Nucleus accumbens (tissue), 56 donors: ENCODE measurements at places on chromosomes 1 and 21.

DNA sequence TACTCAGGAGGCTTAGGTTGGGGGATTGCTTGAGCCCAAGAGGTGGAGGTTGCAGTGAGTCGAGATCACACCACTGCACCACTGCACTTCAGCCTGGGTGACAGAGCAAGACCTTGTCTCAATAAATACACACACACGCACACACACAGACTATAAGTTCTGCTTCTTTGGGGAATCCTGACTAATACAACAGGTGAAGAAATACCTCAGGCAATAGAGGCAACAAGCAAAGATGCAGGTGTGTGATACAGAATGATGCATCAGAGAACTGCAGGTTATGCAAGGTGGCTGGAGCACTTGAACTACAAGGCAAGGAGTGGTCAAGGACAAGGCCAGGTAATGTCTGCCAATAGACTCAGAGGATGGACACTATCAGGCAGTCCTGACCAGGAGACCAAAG, 117.6 kb upstream of the ZNF678 start:
- no peak for DNase-seq

- DNase-seq, result no peak
These were observed 12.3 kb downstream of the LAPTM5 start for GRCh38 chr1:30745156-30745833.

DNA sequence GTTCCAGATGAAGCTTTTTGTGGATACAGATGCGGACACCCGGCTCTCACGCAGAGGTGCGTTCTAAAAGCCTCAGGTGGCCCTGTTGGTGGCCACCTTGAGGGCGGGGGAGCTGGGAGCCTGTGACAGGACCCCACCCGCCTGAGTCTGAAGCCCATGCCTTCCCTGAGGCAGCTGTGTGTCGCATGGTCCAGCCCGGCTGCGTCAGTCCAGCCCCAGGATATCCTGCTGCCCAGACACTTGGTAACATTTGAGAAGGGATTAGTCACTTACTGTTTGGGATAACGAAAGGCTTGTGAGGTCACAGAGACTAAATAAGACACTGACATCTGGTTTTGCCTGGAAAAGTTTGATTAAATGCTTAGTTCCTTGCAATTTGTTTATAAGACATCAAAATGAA, 68.9 kb downstream of the UCK2 start:
- no peak for DNase-seq

- DNase-seq, result no peak
These were observed 22.8 kb downstream of the OSBPL9 start for GRCh38 chr1:51639694-51640093.

GRCh38 chr1:235906436-235906835, 39.7 kb upstream of the LYST start:
- no peak for DNase-seq

DNA sequence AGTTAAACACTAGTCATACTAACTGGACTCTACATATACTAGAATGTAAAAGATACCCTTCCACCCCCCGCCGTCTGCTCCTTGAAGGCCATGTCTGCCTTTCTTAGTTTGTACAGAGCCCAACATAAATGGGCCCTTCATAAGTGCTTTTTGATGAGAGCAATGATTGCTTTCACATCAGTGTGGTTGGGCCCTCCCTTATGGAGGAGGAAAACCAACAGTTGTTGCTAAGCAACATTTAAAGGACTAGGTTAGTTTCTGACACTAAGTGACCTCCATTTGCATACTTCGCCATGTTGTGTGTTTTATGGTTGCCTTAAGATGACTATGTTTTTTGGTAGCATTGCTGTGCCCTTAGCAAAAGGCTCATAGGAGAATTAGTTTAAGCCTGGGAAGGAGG, 182.0 kb upstream of the SGIP1 start:
- DNase-seq, result no peak

GRCh38 chr21:31299291-31300147, 44.5 kb downstream of the TIAM1 start:
- no peak for DNase-seq

DNA sequence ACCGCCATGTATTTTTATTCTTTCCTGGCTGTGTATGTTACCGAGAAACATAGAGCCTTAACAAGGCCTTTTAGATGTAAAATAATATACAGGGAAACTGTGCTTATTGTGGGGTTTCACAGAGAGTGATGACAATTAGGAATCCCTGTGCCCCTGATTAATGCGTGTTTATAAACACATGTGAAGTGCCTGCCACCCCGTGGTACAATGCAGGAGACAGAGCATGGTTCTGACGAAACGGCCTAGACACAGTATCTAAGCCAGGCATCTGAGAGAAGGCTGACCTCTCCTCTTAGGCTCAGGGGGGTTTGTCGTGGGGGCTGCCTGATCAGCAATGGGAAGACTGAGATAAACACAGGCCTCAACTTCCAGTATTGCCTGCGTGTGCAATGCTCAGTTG, 200.0 kb downstream of the AJAP1 start:
- DNase-seq, result no peak

- no peak for DNase-seq
These were observed 75.9 kb downstream of the IVNS1ABP start for GRCh38 chr1:185241127-185241526.

- DNase-seq, result no peak
These were observed 20.9 kb upstream of the RAB4A start for GRCh38 chr1:229249854-229250644.

DNA sequence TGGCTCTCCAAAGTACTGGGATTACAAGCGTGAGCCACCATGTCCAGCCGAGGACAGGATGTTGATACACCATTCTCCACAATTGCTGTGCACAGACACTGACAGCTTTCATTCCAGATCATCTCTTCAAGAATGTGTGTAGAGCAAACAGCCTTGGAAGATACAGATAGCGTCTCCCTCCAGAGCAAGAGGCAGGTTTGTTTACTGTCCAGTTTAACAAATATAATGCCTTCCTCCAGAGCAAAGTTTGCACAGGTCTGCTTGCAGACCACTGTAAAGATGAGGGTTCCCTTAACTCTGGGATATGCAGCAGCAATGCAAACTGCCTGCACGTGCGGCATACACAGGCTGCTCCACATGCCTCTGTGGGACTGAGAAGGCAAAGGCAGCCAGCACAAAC, 4.6 kb downstream of the TMPRSS3 start:
- DNase-seq, result no peak

- no peak for DNase-seq
These were observed 8.4 kb downstream of the CEPT1 start for GRCh38 chr1:111148376-111148881.

DNA sequence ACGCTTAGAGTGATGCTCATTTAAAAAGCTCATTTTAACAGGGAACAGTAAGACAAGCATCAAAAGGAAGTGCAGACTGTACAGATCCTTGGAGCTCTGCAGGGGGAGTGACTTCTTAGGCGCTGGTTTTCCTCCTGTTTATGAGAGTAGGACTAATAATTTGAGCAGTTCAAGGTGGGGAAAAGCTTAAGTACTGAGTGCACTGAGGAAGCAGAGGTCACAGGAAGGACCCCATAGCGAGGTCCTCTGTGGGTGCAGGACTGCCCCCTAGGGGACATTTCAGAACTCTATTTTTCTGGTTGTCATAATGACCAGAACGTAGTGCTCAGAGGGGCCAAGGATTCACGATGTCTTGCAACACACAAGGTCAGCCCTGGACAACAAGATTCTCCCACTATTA, 112.1 kb downstream of the HLCS start:
- DNase-seq, result peak; percentile 46

- DNase-seq, result no peak
These were observed 58.4 kb upstream of the PARP1 start for GRCh38 chr1:226466296-226466695.

DNA sequence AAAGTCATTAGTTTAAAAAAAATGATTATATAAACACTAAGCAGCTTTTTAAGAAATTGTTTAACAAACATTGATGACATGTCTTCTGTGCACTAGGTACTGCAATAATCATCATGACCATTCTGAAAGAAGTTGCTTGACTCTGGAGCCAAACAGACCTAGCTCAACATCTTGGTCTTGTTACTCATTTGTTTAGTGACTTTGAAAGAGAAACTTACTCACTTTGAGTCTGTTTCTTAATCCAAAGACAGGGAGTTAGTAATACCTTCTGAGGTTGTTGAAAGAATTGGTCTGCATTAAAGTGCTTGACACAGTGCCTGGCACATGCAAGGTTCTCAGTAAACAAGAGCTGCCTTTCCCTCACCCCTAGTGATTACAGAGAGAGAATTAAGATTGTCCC, 84.4 kb downstream of the SGIP1 start:
- no peak for DNase-seq

GRCh38 chr1:204461331-204462228, 33.0 kb downstream of the PIK3C2B start:
- no peak for DNase-seq

GRCh38 chr1:10745886-10746455, 50.5 kb downstream of the CASZ1 start:
- DNase-seq, result no peak

DNA sequence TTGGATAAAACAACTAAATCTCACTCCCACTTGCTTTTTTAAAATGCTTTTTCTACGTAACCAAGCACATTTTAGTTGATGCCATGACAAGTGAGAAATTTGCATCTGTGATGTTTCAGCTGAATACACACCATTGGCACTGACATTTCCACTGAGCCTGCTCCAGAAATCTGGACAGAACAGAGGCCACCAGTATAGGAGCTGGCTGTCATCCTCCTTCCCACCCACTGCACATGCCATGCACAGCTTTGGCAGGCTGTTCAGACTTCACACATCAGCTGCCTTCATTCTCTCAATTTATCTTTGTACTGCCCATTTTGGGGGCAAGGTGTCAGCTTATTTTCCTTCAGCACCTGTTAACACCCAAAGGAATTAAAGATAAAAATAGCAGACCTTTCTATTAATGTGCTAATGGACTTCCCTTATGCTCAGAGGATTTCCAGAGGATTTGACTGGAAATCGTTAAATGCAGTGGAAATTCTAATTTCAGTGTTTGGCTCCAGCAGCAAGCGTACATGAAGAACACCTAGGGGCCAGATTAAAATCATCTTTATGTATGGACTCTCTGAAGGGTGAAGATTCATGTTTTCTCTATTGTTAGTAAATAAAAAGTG, 12.9 kb upstream of the PODN start:
- no peak for DNase-seq

DNA sequence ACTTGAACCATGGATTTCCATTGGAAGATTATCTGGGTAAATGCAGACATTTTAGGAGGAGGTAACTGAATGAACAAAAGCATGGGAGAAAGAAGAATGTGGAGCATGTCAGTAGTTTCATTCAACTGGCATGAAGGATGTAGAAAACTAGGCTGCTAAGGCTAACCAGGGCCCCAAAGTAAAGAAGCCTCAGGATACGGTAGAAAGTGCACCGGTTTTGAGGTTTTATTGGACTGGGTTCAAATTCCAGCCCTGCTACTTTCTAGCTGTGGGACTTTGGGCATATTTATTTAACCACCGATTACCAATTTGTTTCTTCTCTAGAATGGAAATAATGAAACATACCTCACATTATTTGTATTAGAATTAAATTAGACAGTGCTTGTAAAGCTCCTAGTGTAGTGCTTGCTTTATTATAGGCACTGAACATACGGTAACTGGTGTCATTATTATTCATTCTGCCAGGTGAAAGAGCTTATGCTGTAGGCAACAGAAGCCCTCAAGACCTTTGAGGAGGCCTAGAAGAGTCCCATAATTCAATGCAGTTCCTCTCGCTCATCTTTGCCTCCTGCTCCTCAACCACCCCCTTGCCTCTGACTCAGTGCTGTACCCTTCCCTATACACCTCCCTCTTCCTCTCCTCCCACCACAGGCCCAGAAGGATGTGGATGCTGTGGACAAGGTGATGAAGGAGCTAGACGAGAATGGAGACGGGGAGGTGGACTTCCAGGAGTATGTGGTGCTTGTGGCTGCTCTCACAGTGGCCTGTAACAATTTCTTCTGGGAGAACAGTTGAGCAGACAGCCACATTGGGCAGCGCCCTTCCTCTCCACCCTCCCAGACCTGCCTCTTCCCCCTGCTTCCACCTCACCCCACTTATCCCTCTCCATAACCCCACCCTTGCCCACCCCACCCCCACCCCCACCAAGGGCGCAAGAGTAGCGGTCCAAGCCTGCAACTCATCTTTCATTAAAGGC, 2.5 kb upstream of the CHTOP start:
- DNase-seq, result no peak

- no peak for DNase-seq
These were observed 8.2 kb upstream of the MRPL55 start for GRCh38 chr1:228117335-228117734.

GRCh38 chr1:212302745-212303383, 17.7 kb downstream of the PPP2R5A start:
- DNase-seq, result no peak

DNA sequence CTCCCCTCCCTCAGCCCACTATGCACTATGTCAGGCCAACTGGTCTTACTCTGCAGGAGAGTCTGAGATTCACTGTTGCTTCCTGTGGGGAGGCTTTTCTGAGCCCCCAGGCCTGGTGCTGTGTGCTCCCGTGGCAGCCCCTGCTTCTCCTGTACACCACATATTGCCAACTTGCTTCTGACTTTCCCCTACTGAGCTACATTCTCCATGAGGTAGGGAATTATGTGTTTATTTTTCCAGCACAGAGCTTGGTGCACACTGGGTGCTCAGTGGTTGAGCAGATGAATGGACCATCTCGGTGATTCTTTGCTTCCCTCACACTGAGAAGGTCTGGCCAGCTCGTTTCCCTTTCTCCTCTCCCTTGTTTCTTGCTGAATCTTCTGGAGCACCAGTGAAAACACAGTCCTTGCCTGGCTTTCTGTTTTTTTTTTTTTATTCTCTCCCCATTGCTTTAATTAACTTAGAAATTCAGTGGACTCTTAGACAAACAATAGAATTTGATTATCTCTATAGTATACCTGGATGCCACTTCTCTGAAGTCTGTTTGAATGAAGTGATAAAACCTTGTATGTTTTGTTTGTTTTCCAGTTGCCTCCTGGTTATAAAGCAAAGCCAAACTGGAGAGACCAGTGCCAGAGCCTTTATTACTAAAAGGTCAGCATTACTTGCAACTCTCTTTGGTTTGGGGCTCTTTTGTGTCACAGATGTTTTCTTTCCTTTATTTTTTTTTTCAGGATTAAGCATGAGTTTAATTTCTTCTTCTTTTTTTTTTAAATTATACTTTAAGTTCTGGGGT, 50.3 kb upstream of the CNIH3 start:
- DNase-seq, result no peak

- no peak for DNase-seq
These were observed 367.3 kb downstream of the PTPRU start for GRCh38 chr1:29603622-29604021.

- no peak for DNase-seq
These were observed 395.2 kb upstream of the LYPLAL1 start for GRCh38 chr1:218778257-218779126.
